Activated CD8-positive, alpha-beta memory T cell treated with anti-CD3 and anti-CD28 coated beads, Interleukin-2, amount 10 ng/mL, durations not matched to agents 7 days and 5 days (primary cell): ENCODE measurements at places on chromosomes 11 and 22. TPM values are rescaled to one million over a fixed set of nuclear protein-coding genes. Genes with fewer than 3 reads are reported as not detected.

- peak; percentile 91 for DNase-seq
These were observed 2.8 kb downstream of the PARVB start for GRCh38 chr22:44026630-44027511.

DNA sequence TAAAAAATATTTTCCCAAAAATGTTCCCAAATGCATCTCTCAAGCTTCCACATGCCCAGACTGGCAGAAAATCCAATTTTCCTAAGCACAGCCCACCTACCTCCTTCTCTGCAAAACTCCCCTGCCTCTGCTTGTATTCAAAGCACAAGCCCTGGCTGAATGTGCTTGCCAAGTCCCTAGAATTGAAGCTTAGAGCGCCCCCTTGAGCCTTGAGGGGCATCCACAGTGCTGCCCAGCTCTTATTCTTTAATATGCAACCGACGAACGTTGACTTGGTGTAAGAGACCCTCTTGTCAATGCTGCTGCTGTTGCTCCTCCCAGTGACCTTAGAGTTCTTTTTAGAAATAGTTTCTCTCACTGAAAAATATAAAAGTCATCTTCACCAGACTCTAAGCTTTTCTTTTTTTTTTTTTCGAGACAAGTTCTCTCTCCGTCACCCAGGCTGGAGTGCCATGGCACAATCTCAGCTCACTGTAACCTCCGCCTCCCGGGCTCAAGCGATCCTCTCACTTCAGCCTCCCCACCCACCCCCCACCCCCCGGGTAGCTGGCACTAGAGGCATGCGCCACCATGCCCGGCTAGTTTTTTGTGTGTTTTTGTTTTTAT is 63.5 kb upstream of the CAPRIN1 start:
- peak; percentile 83 for DNase-seq

DNA sequence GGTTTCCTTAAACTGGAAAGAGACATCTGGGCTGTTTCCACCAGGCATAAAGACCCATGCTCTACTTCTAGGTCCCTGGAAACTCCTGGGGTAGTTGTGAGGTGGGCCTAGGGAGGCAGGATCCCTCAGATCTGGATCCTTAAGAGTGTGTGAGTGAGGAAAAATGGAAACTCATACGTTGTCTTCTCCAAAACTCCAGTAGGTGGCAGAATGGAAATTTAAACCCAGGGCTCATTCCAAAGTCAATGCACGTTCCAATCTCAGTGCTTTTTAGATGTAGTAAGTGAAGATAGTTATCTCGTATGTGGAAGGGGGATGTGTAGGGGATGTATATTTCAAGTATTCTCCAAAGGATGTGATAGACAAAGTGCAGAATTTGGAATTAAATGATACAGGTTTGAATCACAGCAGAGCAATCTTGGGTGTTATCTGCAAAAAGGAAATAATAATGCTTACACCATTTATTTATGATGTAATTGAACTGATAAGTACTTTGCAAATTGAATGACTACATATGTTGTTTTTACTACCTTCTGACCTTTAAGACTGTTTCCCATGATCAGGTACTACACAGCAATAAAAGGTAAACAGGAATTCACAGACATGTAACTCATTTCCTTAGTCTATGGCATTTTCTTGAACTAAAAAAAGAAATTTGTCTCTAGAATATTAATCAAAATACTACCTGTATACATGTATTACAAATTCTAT is 13.1 kb upstream of the MMP1 start:
- DNase-seq = no peak

- DNase-seq = no peak
These were observed 653.5 kb downstream of the FAM181B start for GRCh38 chr11:82080160-82080559.

- no peak for DNase-seq
These were observed 691.6 kb downstream of the OPCML start for GRCh38 chr11:132840660-132841059.

GRCh38 chr11:96167787-96168186 is 175.2 kb downstream of the MAML2 start:
- no peak for DNase-seq

GRCh38 chr11:34182921-34183685 is 77.7 kb downstream of the NAT10 start:
- DNase-seq = no peak

GRCh38 chr11:67118181-67118766 is 789 bp upstream of the KDM2A start:
- DNase-seq = peak; percentile 74

GRCh38 chr11:98587884-98588283 is 432.9 kb upstream of the CNTN5 start:
- DNase-seq = no peak

GRCh38 chr22:28736301-28737155 is 5.1 kb downstream of the CHEK2 start:
- no peak for DNase-seq

- no peak for DNase-seq
These were observed 517.9 kb downstream of the TBC1D22A start for GRCh38 chr22:47280301-47280700.

DNA sequence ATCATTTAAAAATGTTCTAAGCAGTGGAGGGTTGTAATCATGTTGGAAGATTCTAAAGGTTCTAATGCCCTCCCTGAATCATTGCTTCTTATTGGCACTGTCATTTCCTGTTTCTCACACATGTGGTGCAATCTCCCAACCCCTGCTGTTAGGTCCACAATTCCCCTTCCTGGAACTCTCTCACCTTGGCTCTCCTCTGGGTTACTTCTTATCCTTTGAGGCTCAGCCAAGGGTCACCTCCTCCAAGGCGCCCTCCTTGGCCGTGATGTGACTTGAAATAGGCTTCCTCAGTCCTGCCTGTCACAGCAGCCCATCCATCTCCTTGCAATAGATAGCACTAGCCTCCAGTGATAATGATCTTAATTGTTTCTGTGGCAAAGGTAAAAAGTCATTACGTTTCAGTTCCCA is 149.8 kb downstream of the TTC17 start:
- DNase-seq = no peak

DNA sequence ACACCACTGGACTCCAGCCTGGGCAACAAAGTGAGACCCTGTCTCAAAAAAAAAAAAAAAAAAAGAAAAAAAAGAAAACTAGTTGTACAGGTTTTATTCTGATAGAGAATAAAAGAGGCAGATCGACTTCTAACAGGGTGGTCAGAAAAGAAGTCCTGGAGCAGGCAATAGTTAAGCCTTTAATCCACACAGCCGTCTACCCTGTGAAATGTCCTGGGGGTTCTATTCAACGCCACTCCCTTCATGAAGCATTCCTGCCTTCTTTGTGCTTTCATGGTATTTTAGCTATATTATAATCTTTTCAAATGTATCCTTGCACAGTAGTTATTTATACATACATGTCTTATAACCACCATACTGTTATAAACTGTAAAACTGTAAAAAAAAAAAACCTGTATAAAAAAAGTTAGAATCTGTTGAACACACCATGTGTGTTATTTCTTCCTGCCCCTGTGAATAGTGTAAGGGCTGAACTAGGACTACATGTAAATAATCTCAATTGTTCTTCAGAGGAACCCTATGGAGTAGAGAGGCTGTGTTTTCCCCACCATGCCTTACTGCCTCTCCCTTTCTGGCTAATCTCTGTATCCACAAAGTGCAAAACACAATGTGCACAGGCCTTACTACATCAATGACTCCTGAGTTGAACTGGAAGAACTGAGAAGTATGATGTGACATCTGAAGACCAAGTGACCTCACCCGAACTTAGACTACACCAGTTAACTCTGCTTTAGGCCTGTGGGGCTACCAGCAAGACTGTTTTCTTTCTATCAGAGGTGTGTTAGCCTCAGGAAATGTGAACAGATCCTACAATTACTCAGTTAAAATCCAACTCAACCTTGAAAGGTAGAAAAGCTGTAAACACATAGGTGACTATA is 25.3 kb downstream of the PRCP start:
- no peak for DNase-seq

DNA sequence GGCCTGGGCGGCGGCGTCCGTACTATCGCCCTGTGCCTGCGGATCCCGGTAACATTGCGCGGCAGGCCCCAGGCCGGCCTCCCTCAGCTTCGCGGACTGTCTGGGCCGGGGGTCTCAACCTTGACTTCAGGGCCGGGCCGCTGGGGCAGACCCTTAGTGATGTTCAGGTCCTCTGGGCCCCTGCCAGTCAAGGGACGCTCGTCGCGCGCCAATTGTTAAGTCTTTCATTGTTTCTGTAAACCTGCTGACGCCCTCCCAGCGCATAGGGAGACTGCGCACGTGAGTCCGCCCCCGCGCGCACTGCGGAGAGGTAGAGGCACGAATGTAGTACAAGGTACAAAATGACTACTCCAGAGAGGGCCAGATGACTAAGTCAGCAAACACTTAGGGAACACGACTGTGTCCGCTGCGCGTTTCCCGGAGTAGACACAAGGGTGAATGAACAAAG is 451 bp upstream of the HDHD5 start:
- DNase-seq = peak; percentile 70

GRCh38 chr22:38304526-38304925 is 12.7 kb downstream of the CSNK1E start:
- DNase-seq = no peak

DNA sequence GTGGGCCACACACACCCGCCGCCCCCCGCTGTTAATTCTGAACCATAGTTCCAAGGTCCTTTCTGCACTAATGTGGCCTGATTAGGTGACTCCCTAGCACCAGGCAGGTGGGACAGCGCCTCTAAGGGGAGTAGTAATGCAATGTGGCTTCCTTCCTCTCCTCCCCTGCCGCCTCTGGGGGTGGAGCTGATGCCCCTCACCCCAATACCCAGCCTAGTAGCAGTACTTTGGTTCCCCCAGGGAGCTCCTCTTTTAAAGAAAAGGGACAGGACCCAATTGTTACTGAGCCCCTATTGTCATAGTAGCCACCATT is 14.4 kb downstream of the RTN4RL2 start:
- DNase-seq = no peak

DNA sequence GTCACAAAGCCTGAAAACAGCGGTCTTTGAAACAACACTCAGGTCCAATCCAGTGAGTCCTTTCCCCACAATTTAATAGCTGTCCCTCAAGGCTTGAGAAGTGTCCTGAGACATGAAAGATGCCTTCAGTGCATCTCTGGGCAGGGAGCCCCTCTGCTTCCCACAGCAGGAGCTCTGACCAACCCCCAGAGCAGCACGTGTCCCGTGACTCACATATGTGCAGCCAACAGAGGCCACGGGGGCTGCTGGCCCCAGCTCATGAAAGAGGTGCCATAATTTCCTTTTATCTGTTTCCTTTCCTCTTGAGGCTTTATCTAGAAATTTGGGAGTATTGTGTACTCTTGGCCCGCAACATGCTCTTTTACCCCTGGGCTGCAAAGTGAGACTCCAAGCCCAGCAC is 33.2 kb upstream of the LMO1 start:
- peak; percentile 22 for DNase-seq

DNA sequence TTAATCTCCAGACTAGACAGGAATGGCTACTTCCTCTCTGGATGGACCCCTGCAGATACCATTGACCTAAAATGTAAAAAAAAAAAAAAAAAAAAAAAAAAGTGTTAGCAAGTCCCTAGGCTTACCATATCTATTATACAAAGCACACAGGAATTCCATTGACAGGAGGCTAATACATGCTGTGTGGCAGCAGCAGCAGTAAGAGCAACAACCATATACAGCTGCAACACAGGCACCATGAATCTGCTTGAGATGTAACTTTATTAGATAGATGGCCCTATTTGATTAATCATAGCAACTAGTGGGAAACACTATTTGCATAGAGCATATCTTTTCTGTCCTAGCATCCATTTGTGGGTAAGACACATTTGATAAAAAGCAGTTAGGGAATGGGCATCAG is 1447.1 kb downstream of the FAM181B start:
- no peak for DNase-seq

DNA sequence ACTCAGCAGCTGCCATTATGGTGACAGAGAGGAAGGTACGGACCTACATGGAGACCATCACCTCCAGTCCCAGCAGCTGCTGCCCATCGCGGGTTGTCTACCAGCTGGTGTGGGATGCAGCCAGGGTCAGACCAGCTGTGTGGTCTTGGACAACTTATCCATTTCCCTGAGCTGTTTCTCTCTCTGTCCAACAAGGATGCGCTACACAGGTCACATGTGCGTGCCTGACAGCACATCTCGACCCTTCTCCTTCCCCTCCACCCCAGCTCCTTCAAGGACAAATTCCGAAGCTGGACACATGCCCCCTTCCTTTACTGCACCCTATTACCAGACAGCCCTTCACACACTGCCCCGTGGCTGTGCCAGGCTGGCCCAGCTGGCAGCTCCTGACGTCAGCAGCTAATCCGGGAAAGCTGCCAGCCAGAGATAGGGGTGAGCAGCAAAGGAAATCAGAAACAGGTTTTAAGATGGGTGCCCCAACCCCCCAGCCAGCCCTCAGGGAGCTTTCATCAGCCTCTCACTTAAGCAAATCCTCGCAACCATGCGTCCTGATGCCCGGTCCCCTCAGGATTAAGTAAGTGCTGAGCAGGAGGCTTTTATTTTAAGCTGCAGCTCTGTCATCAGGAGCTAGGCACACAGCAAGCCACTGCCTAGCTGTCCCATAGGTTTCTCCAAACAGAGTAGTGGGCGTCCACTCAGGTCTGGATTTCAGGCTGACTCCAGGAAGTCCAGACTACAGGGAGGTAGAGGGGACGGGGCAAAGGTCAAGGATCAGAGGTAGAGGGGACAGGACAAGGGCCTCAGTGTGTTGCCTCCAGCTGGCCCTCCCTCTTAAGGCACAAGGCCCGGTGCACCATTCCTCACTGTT is 20.3 kb downstream of the TEF start:
- no peak for DNase-seq

DNA sequence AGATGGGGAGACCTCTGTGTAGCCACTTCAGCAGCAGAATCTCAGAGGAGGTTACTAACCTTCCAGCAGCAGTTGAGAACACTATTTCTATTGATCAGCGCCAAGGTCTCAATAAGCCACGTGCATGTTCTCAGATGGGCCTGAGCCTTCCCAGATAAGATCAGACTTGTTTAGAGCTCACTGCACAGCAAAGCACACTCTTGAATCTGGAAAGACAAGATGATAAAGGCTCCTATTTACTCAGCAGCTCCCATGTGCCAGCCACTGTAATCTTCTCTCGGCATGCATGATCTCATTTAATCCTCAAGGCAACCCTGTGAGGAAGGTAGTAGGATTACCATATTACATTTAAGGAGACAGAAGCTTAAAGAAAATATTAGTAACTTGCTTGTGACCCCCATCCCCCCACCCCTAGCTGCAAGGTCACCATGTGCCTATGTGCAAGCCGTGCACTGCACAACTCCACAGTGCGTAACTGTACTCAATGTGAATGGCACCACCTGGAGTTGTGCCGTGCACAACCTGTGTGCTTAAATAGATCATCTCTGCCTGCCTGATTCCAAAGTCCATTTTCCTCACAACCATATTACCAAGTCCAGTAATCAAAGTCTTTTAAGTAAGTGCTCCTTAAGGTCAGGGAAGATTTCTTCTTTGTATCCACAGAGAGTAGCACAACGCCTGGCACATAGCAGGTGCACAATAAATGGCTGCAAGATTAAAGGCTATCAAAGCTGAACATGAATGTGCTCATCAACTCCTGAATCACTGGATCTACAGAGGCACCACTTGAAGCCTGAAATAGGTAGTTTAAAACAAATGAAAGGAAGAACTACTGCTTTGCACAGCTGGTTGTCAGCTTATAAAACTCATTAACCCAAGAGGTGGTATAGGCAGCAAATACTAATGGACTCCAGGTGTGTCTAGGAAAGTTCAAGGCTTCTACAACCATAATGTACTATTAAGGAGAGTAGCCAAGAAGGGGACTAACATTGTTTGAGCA is 293.8 kb downstream of the BUD13 start:
- no peak for DNase-seq

Gene CHST1
- 0.35 TPM for total RNA-seq

Gene GNG3
- total RNA-seq = not detected

Gene MRPL23
- 114 TPM for total RNA-seq

Gene DDI1
- not detected for total RNA-seq

Gene OR5D13
- total RNA-seq = not detected

Gene SLC15A3
- total RNA-seq = 0.96 TPM

Gene CRYBB2
- not detected for total RNA-seq

Gene CDHR5
- total RNA-seq = not detected

Gene TMEM191C
- 0.99 TPM for total RNA-seq
